Fibroblast of upper back skin (primary cell): ENCODE measurements at places on chromosomes 4 and X.

GRCh38 chr4:140028676-140029517 is 125.1 kb downstream of the MAML3 start:
- DNase-seq: no peak

- DNase-seq: no peak
Measured at GRCh38 chrX:124986284-124986683, 333.4 kb upstream of the TEX13C start.

DNA sequence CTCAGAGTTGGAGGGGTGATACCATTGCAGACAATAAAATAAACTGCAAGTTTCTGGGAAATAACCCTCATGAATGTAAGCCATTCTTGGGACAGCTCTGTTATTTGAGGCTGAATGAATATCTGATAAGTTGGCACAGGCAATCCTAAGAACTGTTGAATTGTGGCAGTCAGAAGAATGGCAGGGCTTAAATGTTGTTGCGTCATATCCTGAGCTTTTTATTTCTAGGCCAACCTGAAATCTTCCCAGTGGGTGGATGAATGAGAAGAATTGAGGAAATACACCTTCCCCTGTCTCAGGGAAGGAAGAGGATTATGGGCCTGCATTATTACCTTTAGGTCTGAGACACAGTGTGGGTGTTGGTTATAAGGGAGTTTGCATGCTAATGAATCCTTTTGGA is 64.4 kb upstream of the C4orf54 start:
- no peak for DNase-seq

DNA sequence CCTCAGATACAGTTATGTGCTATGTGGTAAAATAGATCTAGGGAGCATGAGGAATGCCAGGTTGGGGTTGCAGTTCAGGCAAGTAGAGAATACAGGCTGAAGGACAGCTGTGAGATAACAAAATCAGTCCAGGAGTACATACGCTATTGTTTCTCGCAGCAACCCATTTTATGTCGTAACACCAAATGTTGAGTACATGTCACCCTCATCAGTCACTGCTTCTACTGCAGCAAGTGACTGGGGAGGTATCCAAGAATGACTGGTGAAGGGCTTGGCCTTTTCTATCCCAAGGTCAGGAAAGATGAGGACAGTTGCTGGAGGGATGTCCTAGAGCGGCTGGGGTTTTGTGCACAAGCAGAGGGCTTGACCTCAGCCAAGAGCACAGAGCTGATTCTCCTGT is 172.1 kb downstream of the CBR4 start:
- no peak for DNase-seq

DNA sequence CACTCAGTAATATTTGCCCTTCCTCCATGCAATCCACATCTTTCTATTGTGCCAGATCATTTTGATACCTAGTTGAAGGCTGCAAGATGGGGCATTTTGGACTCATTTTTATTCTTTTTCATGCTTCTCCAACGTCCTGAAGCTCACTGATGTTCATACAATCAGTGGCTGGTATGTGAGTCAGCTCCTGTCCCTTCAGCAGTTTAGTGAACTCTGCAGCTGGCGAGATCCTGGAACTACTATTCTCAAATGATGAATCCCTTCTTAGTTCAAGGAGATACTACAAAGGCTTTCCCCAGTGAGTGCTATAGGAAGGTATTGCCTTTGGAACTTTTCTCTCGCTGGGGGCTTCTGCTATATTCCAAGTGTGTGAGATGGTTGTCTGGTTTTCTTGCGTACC is 9.6 kb upstream of the CCDC149 start:
- DNase-seq: peak; percentile 41

- DNase-seq: no peak
Measured at GRCh38 chr4:15652191-15652590, 3.0 kb downstream of the FBXL5 start.

DNA sequence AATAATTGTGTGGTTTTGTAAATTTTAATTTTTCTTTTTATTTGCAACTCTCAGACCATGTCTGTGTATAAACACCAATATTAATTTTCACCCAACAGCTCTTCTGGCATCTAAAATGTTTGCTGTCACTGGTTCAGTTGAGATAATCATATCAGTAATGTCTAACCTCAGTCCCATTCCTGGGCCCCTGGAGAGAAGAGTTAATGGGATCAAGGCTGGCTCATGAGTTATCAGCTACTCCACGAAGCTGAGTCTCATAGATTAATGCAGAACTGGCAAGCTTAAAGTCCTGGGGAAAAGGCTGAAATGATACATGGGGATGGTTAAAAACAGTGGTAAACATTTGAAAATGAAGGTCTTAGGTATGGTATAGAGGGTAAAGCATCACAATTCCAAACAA is 28.4 kb upstream of the TSPAN5 start:
- no peak for DNase-seq

- DNase-seq: peak; percentile 8
Measured at GRCh38 chr4:3193531-3194203, 55.3 kb upstream of the MSANTD1 start.

GRCh38 chrX:104565791-104566680 is at the start of gene IL1RAPL2:
IL1RAPL2 (plus strand) TSS chrX:104566199.
- peak; percentile 1 for DNase-seq

GRCh38 chr4:138035781-138036258 is 206.3 kb downstream of the SLC7A11 start:
- DNase-seq: peak; percentile 79

DNA sequence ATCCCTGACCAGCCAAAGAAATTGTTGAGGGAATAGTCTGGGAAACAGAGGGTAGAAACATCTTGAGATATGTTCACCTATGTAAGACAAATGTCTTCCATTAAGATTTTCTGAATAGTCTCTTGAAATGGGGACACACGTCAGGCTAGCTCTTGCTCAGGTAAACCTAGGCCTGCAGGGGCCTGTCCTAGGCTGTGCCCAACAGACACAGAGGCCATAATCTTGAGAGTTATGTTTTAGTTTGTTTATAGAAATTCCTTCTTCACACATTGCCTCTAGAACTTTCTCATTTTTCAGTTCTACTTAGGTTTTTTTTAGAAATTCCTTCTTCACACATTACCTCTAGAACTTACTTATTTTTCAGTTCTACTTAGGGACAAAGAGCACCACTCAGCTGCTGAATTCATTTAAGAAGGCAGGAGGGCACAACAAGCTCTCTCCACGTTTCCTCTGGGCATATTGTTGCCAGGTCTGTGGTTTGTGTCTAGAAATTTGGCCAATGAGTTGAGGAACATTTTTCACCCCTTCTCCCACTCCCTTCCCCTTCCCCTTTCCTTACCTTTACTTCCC is 94.9 kb downstream of the ARHGAP24 start:
- DNase-seq: no peak

DNA sequence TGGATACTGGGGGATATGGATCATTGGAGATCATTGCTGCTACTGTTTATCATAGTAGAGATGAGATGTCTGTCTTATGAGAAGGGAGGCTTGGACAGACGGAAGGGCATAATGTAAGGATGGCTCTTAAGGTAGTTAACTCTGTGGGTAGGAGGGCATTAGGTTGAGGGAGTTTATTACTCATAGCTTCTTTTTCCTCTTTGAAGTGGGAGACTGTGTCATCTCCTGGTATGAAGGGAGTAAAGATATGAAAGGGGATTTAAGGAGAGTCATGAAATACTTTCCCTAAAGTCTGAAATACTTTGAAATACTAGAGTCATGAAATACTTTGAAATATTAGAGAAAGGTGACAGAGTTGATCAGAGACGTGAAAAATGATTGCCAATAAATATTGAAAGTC is 255.5 kb upstream of the PITX2 start:
- peak; percentile 54 for DNase-seq

DNA sequence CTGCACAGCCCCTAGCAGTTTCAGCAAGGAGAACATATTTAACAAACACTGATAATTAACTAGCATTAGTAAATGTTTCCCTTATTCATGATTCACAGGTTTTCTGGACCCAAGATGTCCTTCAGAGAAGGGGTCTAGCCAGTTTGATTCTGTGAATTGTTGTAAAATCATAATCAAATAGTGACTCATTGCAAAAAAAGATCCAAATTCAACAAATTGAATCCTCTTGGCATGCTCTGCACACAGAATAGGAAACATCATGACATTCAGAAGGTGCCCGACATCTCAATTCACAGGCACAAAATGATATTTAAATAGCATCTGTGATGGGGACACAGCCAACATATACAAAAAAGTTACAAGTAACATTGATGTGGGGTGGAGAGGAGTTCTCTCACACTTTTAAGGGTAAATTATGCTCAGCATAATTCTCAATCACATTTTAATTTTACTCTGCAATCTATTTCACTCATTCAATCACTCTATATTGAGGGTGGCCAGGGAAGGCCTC is 100.0 kb downstream of the SH3KBP1 start:
- no peak for DNase-seq
